ENCODE measurements at places on chromosomes 7 and 10.

- DNase-seq, result no peak
These were observed 47.7 kb downstream of the TBXAS1 start for GRCh38 chr7:139876622-139877283.

DNA sequence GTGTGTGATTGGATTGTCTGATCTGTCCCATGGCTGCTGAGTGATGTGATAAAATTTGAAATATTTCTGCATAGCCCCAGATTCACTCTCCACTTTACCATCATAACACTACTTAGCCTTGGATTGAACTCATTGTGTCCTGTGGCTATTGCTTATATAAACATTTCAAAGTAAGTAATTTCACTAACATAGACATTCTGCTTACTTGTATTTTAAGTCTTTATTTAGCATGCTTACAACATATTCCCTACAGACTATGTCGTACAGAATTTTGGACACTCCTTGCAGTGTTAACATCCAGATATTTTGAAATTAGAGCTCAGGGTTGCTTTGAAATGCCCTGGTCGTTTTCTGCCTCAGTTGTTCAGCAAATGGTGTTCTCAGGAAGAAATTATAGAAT is 117.6 kb downstream of the LRRC4 start:
- DNase-seq, result no peak

- DNase-seq, result no peak
These were observed 295.5 kb downstream of the MDFIC start for GRCh38 chr7:115217373-115217772.

DNA sequence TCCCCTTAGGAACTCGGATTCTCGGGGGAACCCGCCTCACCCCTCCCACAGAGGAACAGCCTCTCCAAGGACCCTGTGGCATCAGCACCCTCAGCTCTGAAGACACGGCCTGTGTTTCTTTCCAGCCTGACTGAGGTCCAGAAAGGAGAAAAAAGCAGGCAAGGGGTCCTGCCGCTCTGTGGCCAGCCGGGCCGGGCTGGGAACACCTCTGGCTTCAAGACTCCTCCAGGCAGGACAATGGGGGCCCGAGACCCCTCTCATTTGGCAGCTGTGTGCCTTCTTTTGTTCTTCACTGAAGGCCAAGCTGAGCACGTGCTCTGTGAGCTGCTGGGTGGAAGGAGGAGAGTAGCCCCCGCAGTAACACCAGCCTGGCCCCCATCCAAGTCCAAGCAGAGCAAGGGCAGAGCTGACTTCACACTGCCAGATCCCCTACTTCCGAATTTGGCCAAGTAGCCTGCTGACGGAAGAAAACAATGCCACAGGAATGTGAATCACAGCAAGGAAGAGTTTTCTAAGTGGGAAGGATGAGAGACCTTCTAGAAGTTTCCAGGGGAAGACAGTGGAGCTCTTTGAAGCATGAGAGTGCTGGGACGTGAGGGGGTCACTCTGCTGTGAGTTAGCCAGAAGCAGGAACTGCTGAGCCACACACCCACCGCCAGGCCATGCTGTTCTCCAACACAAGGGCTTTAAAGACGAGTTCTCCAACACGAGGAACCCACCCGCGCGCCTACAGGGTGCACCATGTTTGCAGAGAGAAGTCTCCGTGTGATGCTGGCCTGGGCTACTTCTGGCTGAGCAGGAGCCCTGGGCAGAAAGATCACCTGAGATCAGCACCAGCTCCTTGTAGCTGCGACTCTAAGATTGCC is 3.1 kb downstream of the CNPY1 start:
- DNase-seq, result no peak

DNA sequence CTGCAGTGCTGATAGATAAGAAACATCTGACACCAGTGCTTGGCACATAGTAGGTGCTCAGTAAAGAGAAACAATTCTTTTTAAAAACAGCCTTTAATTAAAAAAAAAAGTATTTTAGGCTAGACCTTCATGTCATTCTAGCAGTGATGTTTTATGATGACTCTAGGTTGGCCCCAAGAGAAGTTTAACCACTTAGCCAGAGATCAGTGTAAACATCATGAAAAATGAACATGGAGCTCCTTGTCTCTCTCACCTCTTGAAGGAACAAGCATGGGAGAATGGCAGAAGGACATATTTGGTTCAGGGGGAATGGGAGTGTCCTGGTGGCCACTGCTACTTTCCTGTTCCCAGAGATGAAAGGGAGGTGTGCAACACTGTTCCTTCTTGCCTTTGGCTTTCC is 641.0 kb downstream of the LRMDA start:
- DNase-seq, result no peak

GRCh38 chr7:43870316-43870715 is 999 bp upstream of the MRPS24 start:
- no peak for DNase-seq

- DNase-seq, result no peak
These were observed 10.8 kb downstream of the LOXL4 start for GRCh38 chr10:98257198-98257597.

GRCh38 chr7:85186083-85186520 is 754 bp downstream of the SEMA3D start:
- DNase-seq, result no peak

DNA sequence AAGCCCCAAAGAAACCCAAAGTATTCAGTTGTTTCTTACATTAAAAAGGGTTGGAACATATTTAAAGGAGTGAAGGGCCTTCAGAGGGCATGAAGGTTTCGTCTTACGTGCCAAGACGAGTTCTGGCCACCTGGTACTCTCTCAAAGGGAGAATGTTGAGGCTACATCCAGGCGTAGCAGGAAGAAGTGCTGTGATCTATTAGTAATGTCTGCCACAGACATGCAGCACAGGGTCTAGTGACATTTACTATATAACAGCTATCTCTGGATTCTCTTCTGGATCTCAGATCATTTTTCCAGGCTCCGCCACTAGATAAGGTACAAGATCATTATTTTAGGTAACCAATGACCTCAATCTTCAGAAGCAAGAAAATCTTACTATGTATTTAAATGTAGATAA is 76.5 kb upstream of the ARID5B start:
- DNase-seq, result no peak

DNA sequence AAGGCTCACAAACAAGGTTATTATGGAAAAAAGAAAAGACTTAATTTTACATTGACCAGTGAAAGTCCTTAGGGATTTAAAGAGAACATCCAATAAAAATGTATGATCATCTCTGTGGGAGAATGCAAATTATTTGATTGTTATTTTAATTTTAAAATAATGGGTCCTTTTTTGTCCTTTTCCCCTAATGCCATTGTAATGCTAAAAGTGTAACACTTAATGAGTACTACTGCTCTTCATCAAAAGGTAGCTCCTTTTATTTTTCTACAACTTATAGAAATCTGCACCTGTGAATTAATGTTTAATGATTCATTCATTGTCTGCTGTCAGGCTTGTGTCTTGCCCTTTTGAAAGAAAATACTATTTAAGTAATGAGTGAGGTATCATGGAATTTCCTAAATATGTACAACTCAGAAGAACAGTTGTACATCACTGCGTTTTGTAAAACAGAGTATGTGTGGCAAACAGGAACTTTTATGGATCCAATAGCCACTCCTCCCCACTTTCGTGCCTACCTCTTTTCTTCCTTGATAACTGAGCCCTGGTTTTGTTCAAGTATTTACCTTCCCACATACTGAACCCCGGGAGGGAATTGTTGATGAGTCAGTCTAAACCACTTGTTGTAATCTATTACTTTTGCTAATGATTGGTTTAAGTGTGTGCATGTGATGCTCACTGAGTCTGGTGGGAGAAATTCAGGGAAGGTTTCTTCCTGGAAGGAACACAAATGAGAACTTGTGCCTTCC is 19.9 kb upstream of the TRUB1 start:
- DNase-seq, result no peak

DNA sequence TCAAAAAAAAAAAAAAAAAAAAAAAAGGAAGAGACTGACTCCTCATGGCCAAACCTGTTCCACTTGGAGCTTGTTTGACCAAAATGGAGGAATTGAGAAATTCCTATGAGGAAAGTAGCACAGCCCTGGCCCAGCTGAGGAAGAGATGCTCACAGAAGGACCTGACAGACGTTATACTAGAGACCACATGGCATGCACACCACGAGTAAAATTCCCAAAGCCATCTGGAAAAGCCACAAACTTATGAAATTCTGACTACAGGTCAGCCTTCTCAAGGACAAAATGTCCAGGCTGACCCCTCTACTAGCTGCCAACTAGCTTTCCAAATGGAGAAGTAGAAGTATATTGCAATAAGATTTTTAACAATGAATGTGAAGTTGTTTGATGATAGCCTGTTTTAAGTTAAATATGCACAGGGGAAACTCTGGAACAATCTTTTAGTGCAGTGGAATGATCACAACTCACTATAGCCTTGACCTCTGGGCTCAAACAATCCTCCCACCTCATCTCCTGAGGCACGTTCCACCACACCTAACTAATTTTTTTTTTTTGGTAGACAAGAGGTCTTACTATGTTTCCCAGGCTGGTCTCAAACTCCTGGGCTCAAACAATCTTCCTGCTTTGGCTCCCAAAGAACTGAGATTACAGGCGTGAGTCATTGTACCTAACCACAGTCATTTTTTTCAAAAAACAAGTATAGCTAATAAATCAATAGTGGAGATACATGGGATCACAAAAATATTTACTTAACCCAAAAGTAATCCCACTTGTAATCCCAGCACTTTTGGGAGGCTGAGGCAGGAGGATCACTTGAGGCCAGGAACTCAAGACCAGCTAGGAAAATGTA is 75.7 kb downstream of the AKR1D1 start:
- DNase-seq, result no peak

DNA sequence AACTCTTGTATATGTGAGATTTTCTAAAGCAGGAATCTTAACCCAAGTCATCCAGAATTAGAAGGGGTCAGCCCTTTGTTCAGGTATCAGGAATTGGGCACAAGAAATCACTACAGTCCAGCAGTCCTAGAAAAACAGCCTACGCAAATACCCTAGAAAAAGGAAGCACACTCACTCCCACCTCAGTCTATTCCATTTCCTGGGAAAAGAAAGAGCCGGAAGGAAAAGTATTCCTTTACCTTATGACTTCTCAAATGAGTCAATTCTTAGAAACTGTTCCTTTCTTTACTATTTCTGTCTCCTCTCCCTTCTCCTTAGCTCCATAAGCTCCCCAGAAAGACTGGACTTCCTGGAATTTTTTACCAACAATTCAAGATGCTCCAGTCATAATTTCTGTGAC is 62.7 kb downstream of the DNAJC12 start:
- DNase-seq, result no peak

- DNase-seq, result no peak
These were observed 20.0 kb downstream of the WNT8B start for GRCh38 chr10:100482834-100483185.

DNA sequence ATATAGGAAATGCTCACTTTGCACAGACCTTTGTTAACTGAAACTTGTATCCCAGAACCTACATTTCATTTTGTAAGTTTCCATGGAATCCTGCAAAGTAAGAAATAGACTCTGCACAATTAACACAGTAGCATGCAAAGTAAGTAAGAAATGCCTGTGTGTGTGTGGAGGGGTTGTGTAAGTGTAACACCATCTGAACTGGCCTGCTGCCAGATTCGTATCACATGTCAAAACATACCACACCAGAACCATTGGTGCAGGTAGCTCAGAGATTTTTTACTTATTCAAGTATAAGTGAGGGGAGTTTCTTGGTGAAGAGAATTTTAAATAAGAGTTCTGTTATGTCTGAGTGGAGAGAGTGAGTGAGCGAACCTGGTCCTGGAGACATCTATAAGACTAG is 17.9 kb upstream of the DDX21 start:
- DNase-seq, result peak; percentile 1

DNA sequence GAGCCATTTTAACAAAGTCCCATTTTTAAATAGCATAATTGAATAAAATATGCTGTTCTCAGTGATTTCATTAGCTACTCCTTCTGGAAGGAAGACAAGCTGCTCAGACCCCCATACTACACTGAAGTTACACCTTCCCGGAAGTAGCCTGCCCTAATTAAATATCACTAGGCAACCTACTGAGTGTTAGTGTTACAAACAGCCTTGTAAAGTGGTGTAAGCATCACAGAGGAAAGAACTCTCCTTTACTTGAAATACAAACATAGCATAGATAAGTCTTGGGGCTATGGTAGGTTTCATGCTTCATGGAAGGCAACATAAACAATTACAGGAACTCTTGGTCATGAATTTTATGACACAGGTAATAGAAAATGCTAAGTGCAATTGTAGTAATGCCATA is 43.4 kb upstream of the PTN start:
- no peak for DNase-seq

- no peak for DNase-seq
These were observed 48.0 kb downstream of the PLPP4 start for GRCh38 chr10:120505056-120505455.

GRCh38 chr10:101783736-101784118 is 481 bp upstream of the NPM3 start:
- no peak for DNase-seq

DNA sequence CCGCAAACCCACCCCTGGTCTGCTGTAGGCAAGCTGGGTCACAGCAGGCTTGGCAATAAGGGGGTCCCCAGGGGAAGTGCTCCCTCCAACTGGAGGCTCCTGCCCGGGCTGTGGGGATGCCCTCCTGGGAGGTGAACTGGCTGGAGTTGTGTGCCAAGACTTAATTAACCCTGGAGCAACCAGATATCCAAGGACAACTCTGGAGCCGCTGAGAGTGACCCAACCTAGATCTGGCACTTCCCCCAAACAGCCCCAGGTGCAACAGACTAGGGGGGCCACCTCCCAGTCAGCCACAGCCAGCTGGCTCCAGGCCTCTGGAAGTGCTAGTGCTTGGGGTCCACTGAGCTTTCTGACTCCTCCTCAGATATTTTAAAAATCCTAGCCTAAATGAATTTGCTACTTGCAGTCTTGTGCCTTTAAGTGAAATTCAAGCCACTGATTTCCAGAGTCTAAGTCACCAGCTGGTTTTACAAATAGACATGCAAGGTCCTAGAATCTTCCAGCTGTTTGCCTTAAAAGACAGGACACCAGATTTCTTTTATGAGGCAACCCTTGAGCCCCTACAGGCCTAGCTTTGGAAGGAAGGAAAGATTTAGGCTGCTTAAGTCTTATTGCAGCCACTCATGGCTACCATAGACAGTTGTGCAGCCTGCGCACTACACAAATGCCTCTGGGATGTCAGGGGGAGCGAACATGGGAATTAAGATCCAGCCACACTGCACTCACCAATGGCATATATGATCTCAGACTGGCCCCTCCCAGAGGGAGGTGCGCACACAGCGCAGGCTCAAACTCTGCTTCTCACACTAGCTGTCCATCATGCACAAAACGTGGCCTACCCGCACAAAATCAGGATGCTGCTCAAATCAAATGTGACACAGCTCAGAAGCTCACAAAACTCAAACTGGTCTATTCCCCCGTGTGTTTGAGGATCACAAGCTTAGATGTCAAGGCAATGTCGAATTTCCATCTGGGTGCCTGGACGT is 42.6 kb upstream of the MYL10 start:
- DNase-seq, result peak; percentile 87
